Stimulated activated CD8-positive, alpha-beta memory T cell treated with anti-CD3 and anti-CD28 coated beads, Interleukin-2, amount 100 ng/mL, for 1 hour (primary cell): ENCODE measurements at places on chromosomes 2 and 18.

DNA sequence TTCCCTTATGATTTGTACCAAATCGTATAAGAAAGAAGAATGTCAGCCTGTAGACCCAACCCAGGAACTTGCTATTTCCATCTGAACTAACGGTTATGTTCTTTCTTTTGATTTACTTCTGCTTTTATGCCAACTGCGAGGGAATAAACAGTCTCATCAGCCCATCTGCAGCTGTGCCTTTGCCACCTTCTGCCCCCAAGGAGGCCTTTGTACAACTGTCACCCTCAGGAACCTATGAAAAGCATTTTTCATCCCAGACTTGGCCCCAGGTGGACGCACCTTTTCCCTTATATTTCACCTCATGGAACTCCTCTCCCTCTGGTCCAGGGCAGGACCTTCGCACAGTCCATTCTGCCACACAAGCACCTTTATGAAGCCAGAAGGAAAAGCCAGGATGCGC lies 109.8 kb downstream of the AOX1 start:
- DNase-seq, result no peak

- DNase-seq, result no peak
Observed at GRCh38 chr2:121387591-121388325, 102.8 kb upstream of the TFCP2L1 start.

- no peak for DNase-seq
Observed at GRCh38 chr18:44759925-44760342, 79.2 kb downstream of the SETBP1 start.

- DNase-seq, result no peak
Observed at GRCh38 chr2:55861733-55862132, 61.8 kb downstream of the EFEMP1 start.

- no peak for DNase-seq
Observed at GRCh38 chr18:28357766-28358401, 181.0 kb upstream of the CDH2 start.
